ENCODE measurements at places on chromosomes 2 and 18.

GRCh38 chr2:241496904-241497877, 11.2 kb downstream of the STK25 start:
- no peak for DNase-seq

GRCh38 chr2:237315170-237315828, 98.7 kb downstream of the COL6A3 start:
- no peak for DNase-seq

DNA sequence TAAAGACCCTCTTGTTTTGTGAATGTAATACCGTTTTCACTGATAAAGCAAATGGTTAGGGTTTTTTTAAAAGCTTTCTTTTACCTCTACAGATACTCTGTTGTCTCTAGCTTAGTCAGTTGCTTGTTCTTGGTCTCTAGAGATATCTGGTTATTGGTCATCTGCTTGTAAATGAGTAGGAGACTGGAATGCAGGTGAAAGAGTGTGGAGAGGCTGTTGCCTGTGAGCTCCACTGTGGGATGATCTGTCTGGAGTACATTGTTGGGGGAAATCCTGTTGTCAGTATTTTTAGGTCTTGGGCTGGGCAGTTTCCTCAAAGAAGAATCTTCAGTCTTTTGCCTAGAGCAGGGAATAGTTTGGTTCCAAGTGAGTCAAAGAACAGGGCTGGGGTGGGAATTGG, 67.7 kb downstream of the SMCHD1 start:
- DNase-seq = no peak

DNA sequence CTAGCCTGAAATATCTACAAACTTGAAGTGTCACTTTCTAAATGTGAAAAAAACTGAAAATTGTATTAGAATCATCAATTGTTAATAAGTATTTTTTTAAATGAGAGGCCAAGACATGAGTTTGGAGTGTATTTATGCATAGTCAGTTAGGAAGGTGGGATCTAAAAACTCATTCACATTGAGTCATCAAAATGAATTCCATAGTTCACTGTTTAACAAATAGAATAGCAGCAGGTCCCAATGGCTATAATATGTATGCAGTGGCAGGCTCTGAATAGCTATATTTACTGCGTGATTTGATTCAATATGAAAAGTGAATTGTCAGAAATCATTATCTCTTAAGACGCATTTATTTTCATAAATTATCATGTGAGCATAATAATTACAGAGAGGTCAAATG, 256.1 kb downstream of the ZNF385B start:
- DNase-seq = no peak

- DNase-seq = no peak
Observed at GRCh38 chr2:53632714-53633113, 134.9 kb upstream of the CHAC2 start.

- DNase-seq = no peak
Observed at GRCh38 chr2:99877963-99878362, 264.4 kb downstream of the AFF3 start.

DNA sequence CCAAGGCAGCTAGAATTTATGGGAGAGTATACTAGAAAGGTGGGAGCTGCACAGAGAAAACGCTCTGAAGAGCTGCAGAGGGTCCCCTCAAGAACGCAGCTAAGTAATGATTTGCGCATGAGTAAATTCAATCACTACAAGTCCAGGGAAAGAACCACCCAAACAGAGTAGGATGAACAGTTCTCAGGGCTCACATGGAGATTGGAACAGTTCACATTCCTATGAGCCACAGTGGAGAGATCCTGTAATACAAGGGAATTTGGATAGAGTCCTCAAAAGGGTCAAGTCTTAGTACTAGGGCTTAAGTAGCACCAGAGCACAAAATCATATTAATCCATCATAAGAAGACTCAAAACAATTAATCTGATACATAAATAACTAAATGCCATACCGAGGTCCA, 12.7 kb downstream of the OLA1 start:
- no peak for DNase-seq

GRCh38 chr2:23435250-23436035, 50.5 kb downstream of the KLHL29 start:
- no peak for DNase-seq

- DNase-seq = no peak
Observed at GRCh38 chr2:3099860-3100234, 277.8 kb downstream of the EIPR1 start.

DNA sequence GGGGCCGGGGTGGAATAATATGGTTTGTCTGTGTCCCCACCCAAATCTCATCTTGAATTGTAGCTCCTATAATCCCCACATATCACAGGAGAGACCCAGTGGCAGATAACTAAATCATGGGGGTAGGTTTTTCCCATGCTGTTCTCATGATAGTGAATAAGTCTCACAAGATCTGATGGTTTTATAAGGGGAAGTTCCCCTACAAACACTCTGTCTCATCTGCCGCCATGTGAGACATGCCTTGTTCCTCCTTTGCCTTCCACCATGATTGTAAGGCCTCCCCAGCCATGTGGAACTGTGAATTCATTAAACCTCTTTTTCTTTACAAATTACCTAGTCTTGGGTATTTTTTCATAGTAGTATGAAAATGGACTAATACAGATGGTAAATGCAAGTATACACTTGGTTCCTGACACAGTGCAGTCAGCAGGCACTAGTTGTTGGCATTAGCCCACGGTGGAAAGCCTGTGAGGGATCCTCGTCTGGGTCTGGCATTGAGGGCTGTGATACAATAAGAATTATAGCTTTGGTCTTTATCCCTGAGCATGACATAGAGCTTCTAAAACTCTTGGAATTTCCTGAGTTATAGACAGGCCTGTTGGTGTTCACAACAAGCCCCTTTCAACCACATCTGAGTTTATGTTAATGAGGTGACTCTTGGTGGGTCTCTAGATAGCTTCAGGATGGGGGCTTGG, 135.8 kb downstream of the CABLES1 start:
- DNase-seq = no peak

DNA sequence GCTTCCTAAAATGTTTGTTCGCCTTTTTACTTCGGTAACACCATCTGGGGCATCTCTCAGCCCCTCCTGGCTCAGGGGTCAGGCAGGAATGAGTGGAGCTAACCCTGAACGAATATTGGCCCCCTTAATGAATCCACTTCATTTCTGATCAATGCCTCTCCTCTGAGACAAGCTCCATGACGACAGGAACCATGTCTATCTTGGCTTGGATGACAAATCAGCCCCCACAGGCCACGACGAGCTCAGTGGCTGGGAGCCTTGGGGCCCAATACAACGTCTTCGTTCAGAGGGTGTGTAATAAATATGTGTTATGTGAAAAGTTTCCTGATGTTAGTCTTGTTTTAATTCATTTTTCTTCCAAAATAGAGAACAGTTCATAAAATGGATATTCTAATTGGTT, 133.0 kb downstream of the COL6A3 start:
- DNase-seq = no peak

DNA sequence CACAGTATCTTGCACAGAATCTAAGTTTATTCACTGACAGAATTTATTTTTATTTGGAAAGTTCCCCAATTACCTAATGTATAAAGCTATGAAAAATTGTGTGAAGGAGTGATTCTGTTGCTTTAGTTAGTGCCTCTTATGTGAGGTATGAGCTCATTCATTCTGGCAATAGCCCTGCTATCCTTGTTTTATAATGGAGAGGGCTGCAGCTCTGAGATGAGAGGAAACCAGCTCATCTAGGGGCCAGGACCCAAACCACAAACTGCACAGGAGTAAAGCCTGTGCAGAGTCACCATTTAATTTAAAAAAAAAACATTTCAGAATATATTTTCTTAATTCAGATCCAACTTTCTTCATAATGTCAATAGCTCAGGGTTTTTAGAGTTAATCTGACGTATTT, 383.0 kb downstream of the TMEM182 start:
- DNase-seq = no peak

DNA sequence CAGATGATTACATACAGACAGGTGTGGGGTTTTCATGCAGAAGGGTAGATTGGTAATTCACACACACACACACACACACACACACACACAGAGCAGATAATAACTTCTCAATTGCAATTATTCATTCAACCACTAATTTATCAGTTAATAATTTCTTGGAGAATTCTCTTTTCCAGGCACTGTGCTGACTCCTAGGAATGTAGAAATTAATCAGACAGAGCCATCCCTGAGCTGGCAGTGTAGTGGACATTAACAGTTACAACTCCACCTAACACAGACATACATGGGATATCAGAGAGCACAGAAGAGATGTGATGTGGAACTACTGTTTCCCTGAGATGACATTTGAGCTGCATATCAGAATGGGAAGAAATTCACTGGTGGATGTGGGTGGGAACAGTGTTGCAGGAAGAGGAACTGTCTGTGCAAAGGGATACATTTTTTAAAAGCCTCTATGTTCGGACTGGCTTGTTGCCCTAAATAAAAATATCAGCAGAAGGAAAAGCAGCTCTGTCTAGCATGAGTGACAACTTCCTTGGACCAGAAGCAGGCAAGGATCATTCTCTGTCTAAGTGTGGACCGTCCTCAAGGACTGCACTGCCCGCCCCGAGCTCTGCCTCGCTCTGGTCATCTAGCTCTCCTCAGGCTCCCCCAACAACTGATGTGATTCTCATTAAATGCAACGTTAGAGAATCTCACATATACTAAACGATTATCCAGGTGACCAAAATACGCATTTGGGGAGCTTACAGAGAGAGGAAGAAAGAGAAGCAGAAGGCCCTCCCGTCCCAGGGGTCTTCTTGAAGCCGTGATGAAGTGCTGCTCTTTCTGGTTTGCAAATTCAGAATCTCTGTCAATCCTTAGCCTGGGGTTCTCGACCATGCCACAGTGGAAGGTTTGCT, 173.4 kb upstream of the TRIB2 start:
- DNase-seq = no peak

GRCh38 chr2:188459061-188459460, 167.4 kb downstream of the GULP1 start:
- DNase-seq = no peak

GRCh38 chr2:229880892-229881586, 40.8 kb downstream of the TRIP12 start:
- DNase-seq = no peak

DNA sequence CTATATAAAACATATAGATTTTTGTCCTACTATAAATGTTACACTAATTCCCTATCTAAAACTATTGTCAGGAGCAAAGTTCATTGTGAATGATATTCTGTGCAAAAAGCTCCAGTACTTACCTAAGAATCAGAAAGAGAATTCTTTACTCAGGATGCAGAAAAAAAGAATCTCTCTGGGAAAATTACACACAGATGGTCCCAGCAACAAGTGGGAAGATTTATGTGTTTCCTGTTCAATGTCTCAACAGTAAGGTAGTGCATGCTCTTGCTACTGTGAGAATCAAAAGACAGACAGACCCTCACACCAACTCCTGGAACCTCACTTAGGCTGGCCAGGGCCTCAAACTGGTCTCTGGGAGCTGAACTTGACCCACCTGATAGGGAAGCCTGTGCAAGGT, 11.2 kb upstream of the NAPG start:
- no peak for DNase-seq

GRCh38 chr2:98114643-98115330, 27.8 kb downstream of the VWA3B start:
- DNase-seq = no peak

GRCh38 chr2:14330884-14331283, 301.6 kb upstream of the LRATD1 start:
- DNase-seq = no peak

GRCh38 chr2:214436470-214436869, 25.6 kb downstream of the VWC2L start:
- no peak for DNase-seq

GRCh38 chr2:215436705-215437565, 1.1 kb upstream of the FN1 start:
- DNase-seq = no peak

DNA sequence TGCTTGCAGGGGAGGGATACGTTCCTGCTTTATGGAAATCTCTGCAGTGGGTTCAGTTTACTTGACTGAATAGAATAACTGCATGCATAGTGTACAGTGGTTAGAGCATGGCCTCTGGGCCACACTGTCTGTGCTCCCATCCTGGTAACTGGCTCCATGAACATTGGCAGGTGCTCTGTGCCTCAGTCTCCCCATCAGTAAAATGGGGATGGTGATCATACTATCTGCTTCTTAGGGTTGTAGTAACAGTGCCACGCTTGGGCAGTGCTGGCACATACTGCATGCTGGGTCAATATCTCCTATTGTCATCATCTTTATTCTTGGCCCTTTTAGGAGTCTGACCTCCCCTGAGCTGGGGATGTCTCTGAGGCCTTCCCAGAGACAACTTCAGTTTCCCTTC, 117.3 kb downstream of the CTIF start:
- no peak for DNase-seq

DNA sequence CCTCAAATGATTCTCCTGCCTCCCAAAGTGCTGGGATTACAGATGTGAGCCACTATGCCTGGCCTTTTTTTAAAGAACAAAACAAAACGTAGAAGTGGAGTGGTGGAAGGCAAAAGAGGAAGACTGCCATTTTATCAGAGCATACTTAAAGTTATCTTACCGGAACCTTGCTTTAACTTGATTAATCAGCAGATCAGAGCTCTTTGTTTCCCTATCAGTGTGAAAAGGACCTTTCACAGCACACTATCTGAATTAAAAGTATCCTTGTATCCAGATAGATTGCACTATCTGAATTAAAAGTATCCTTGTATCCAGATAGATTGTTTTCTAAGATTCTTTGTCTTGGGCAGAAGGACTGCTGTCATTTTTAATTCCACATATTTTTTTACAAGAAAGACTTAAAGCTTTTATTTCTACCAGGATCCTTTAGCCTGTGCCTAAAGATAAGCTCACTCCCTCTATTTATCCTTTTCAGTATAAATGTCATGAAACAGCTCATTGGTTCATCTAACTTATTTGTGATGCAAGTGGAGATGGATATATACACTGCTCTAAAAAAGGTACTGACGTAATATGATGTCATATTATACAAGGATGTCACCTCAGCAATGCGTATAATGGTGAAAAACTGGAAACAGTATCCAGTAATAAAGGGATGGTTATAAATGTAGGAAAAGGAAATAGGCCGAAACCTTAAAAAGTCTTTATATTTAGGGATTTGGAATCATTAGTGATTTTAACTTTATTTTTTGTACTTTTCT, 17.8 kb downstream of the GMCL1 start:
- no peak for DNase-seq

GRCh38 chr2:64317707-64318475, 136.1 kb upstream of the LGALSL start:
- DNase-seq = no peak

GRCh38 chr2:66699793-66700676, 265.1 kb downstream of the MEIS1 start:
- no peak for DNase-seq

Data from esophagus squamous epithelium (tissue), 5 donors.